ENCODE measurements at places on chromosomes 6 and 20.
A peak's percentile ranks its signal among the peaks of the same experiment; 100 is the strongest.

GRCh38 chr6:106988664-106989063, 14.1 kb upstream of the CD24 start:
- no peak for DNase-seq

DNA sequence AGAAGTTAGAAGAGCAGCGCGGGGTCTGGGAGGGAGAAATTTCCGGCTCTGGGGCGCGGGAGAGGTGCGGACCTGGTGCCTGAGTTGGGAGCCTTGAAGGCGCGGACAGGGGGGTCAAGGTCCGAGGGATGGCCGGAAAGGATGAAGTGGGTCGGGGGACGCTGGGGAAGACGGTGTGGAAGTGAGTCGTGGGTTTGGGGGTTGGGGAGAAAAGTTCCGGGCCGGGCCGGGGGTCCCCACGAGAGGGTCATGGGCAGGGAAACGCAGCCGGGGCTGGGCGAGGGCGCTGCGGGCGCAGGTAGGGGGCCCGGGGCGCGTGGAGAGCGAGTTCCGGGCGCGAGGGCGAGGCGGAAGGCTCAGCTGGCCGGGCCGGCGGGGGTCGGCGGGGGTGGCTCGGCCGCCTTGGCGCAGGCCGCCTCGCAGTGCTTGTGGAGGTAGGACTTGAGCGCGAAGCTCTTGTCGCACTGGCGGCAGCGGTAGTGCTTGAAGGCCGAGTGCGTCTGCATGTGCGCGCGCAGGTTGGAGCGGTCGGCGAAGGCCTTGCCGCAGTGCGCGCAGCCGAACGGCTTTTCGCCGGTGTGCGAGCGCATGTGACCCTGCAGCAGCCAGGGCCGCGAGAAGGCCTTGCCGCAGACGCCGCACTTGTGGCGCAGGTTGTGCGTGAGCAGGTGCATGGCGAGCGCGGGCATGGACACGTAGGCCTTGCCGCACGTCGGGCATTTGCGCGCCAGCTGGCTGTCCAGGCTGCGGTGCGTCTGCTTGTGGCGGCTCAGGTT, 10.5 kb upstream of the SRXN1 start:
- no peak for DNase-seq

DNA sequence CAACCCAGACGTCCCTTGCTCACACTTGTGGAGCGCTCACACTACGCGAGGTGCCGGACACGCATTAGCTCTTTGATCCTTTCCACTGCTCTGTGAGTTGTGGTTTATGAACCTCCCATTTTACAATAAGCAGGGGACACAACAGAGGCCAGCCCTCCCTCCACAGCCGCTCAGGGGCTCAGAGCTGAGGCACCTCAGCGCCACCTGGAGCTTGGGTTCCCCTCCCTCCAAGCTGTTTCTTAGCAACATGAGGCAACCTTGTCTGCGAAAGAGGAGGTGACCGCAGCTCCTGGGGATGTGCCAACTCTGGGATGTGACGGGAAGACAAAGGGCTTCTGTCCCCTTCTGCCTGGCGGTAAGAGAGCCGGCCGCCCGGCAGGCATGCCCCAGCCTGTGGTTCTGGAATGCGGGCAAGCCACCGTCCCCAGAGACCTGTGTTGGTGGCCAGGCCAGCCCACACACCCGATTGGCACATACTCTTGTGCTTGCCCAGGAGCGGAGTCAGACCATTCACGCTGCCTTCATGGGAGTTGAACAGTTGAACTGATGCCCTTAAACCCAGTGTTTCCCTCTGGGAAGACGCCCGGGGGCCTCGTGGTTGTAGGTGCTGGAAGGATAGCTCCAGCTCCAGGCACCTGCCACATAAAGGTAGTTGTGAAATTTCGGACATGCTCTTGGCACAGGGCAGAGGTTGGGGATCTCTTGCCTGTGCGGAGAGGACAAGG, 44.5 kb downstream of the RBM38 start:
- no peak for DNase-seq

DNA sequence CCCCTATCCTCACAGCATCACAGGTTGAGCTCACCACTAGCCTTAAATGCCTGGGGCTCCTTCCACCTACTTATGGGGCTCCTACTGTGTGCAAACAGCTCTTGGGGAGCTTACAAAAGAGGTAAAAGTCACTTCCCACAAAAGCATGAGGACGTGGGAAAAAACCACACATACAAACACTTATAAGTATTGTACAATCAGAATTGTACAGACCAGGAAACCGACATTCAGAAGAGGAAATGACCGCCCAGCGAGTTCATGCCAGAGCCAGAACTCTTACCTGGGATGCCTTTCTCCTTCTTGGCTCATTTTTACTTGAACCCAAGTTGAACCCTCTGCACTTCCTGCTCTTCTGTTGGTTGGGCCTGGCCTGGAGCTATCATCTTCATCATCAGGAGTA, 6.3 kb upstream of the PPP1R16B start:
- DNase-seq, result no peak

DNA sequence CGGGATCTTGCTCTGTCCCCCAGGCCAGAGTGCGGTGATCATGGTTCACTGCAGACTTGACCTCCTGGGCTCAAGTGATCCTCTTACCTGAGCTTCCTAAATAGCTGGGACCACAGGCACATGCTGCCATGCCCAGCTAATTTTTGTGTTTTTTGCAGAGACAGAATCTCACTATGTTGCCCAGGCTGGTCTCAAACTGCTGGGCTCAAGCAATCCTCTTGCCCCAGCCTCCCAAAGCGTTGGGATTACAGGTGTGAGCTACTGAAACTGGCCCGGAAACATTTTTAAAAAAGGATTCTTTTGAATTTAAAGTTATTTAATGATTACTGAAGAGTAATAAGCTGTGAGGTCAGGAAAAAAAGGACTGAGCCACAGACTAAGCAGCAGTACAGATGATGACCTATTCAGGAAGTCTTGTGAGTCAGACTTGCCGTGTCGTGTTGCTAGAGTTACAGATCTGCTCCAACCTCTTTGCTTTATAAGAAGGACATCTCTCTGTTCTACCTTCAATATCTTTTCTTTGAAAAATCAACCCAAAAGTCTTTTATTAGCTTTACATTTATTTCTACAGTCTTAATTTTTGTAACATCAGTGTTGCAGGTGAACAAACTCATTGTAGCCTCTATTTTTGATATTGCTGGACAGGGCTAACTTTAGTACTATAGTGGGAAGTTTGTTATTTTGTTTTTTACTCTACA, 108.7 kb downstream of the NCOA3 start:
- DNase-seq, result peak; percentile 76

DNA sequence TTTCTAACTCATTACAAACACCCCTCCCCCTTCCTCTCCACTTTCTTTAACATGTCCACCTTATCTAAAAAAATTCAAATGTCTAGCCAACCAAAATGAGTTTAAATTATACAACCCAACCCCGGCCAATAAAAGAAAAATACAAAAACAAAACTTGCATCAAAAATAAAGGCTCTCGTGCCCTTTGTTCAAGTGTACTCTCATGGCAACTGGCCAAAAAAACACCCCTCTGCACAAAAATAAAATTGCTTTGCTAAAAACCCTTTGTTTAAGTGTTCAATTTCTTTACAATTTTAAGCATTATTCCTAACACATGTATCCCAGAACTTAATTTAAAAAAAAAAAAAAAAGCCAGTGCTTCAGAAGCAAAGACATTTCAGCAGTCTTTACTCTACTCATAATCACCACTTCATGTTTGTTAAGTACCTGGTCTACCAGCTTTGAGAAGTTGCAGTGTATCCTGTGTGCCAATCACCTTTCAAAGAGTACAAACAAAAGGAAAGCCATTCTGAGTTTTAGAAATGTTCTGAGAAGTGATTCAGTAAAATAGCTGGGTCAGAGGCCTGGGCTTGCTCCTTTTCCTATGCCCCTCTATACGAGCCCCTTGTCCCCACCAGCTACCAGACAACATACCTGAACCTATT, 87.5 kb downstream of the MDN1 start:
- DNase-seq, result no peak

- no peak for DNase-seq
These were observed 29.2 kb upstream of the MMS22L start for GRCh38 chr6:97312241-97312640.

DNA sequence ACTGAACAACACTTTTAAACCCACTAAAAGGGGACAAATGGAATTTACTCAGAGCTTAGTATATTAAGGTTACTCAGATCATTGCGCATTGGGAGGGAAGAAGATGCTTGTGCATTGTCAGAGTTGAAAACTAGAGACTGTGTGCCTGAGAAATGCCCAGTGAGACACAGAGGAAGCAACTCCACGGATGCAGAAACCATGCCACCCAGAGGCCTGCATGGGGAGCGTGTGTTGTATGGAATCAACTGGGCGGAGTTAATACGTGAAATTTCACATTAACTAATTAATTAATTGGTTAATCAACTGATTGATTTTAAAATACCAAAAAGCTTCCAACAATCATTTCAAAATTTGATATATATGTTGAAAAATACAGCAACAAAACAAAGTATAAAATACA, 391.6 kb downstream of the PLCB1 start:
- DNase-seq, result peak; percentile 18

DNA sequence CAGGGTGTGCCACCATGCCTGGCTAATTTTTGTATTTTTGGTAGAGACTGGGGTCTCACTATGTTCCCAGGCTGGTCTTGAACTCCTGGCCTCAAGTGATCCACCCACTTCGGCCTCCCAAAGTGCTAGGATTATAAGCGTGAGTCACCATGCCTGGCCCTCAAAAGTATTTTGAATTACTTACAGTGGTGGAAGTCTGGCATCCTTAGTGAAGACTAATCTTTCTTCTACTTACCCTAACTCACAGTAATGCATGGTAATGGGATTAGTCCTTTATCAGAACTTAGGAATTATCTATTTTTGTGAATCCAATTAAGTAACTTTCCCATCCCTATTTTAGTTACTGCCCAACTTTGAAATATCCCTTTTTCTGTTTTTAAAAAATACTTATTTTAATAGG, 3.9 kb downstream of the RWDD1 start:
- DNase-seq, result no peak

Measured in fibroblast of upper back skin (primary cell).